ENCODE measurements at places on chromosomes 6 and 20.

DNA sequence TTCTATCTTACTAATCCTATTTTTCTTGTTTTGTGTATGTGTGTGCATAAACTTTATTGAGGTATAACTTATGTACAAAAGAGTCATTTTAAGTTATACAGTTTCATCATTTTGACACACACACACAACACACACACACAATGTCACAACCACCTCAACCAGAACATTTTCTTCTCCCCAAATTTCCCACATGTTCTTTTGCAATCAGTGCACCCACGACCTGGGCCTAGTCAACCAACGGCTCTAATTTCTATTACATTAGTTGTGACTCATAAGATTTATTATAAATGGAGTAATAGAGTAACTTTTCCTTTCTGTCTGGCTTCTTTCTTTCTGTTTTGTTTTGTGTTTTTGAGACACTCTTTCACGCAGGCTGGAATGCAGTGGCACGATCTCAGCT, 9.8 kb upstream of the POM121L2 start:
- peaks cover 26% of the 10 kb centered on the region for H3K27me3 ChIP-seq
- H3K27ac ChIP-seq, result no peak overlapping the region
- DNase-seq, result no peak
- no peaks in the 10 kb centered on the region for H3K36me3 ChIP-seq
- H3K4me3 ChIP-seq, result no peak overlapping the region
- no peaks in the 10 kb centered on the region for H3K4me1 ChIP-seq

- no peak overlapping the region for H3K27ac ChIP-seq
- peaks cover 42% of the 10 kb centered on the region for H3K4me1 ChIP-seq
- H3K27me3 ChIP-seq, result no peaks in the 10 kb centered on the region
- H3K4me3 ChIP-seq, result no peak overlapping the region
These were observed 59.1 kb downstream of the EZR start for GRCh38 chr6:158759966-158760617.

GRCh38 chr20:18669241-18670019, 81.6 kb downstream of the DTD1 start:
- peaks cover 38% of the 10 kb centered on the region for H3K4me1 ChIP-seq
- no peaks in the 10 kb centered on the region for H3K36me3 ChIP-seq
- peak overlapping the region; percentile 21 for H3K27ac ChIP-seq
- DNase-seq, result no peak

GRCh38 chr6:137051790-137052472, 7.2 kb upstream of the IL20RA start:
- no peak overlapping the region for H3K4me3 ChIP-seq
- DNase-seq, result no peak
- no peaks in the 10 kb centered on the region for H3K4me1 ChIP-seq
- no peaks in the 10 kb centered on the region for H3K36me3 ChIP-seq
- H3K27ac ChIP-seq, result no peak overlapping the region

DNA sequence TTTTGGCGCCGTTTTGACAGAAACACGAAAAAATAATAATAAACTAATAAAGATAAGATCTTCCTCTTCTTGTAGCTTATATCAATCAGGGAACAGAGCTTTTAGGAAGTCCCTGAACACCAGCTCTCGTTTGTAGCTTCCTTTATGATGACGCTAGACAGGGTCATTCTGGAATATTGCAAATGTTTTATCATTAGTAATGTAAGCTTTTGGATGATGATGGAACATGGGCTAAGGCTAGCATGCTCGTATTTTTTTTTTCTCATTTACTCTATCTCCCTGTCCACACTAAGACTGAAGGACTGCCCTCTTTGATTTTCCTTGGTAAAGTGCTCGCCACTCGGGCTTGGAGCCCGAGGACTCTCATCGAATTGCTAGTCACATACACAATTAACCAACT, 22.1 kb upstream of the POM121L2 start:
- H3K27me3 ChIP-seq, result peaks cover 20% of the 10 kb centered on the region
- H3K4me3 ChIP-seq, result peak overlapping the region; percentile 63
- no peaks in the 10 kb centered on the region for H3K36me3 ChIP-seq
- peaks cover 4% of the 10 kb centered on the region for H3K4me1 ChIP-seq

DNA sequence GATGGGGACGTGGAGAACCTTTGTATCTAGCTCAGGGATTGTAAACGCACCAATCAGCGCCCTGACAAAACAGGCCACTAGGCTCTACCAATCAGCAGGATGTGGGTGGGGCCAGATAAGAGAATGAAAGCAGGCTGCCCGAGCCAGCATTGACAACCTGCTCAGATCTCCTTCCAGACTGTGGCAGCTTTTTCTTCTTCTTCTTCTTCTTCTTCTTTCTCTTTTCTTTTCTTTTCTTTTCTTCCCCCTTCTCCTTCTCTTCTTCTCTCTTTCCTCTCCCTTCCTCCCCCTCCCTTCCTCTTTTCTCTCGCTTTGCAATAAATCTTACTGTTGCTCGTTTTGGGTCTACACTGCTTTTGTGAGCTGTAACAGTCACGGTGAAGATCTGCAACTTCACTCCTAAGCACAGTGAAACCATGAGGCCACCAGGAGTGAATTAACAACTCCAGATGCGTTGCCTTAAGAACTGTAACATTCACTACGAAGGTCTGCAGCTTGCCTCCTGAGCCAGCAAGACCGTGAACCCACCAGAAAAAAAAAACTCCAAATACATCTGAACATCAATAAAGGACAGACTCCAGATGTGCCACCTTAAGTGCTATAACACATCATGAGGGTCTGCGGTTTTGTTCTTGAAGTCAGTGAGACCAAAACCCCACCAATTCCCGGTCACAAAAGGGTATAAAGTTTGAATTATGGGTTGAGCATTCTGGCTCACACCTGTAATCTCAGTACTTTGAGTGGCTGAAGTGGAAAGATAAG, 19.6 kb upstream of the SERPINB1 start:
- no peak overlapping the region for H3K4me3 ChIP-seq
- no peaks in the 10 kb centered on the region for H3K36me3 ChIP-seq
- no peak for DNase-seq
- H3K27ac ChIP-seq, result no peak overlapping the region

- H3K27me3 ChIP-seq, result peaks cover 98% of the 10 kb centered on the region
- peak; percentile 90 for DNase-seq
- no peak overlapping the region for H3K27ac ChIP-seq
- peak overlapping the region; percentile 84 for H3K4me3 ChIP-seq
These were observed 2.7 kb upstream of the PAX1 start for GRCh38 chr20:21702553-21703470.
